ENCODE measurements at places on chromosomes 2 and 18. TPM values are rescaled to one million over a fixed set of nuclear protein-coding genes. Genes with fewer than 3 reads are reported as not detected.

MRO gene
- 0.55 TPM for total RNA-seq

- no peaks in the 10 kb centered on the region for H3K36me3 ChIP-seq
- no peak overlapping the region for H3K27ac ChIP-seq
- H3K27me3 ChIP-seq: peaks cover 72% of the 10 kb centered on the region
- DNase-seq: no peak
- H3K4me1 ChIP-seq: no peaks in the 10 kb centered on the region
Observed at GRCh38 chr18:25136416-25137196, 215.4 kb downstream of the ZNF521 start.

DNA sequence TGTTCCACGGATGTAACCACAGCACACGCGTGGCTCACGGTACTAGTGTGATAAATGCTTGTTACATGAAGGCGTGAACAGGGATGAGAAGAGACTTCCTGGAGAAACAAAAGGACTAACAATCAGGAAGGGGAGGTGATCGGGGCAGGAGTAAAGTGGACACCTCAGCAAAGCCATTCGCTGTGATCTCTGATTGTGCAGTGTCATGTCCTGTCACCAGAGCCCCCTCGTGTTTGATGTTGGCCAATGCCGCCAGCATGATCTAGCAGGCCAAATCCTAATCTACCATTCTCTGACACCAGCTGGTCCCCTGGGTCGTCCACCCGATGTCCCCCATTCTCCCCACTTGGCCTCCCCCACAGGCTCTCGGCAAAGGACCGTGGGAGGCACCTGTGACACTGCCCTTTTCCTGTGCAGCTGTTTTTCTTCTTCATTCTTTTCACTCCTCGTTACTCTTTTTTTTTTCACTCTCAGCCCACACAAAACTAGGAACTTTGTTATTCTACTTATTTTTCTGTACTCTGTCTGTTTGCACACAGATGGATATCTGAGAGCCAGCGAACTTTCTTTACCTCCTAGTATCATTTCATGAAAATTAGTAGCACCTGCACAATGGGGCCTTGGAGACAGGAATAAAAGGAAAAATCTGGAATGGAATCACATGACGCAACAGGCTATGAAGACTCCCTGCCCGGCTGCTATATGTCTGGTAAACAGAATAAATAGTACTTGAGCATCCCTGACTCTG lies 146.8 kb downstream of the TGIF1 start:
- peak overlapping the region; percentile 99 for H3K27ac ChIP-seq
- peak; percentile 44 for DNase-seq
- H3K4me1 ChIP-seq: peaks cover 50% of the 10 kb centered on the region
- H3K27me3 ChIP-seq: no peaks in the 10 kb centered on the region
- peak overlapping the region; percentile 40 for H3K4me3 ChIP-seq
- no peaks in the 10 kb centered on the region for H3K36me3 ChIP-seq

- no peak overlapping the region for H3K27ac ChIP-seq
- no peaks in the 10 kb centered on the region for H3K4me1 ChIP-seq
- H3K27me3 ChIP-seq: peaks cover 28% of the 10 kb centered on the region
- no peak for DNase-seq
- no peak overlapping the region for H3K4me3 ChIP-seq
Observed at GRCh38 chr18:63284827-63285733, 34.5 kb downstream of the BCL2 start.

GRCh38 chr18:23274638-23275482 lies 139.6 kb downstream of the CABLES1 start:
- peaks cover 2% of the 10 kb centered on the region for H3K4me1 ChIP-seq
- DNase-seq: no peak

PCARE gene
- not detected for total RNA-seq

GRCh38 chr2:134319596-134320254 lies 65.9 kb downstream of the MGAT5 start:
- no peak overlapping the region for H3K27ac ChIP-seq
- no peak overlapping the region for H3K4me3 ChIP-seq
- H3K36me3 ChIP-seq: 0 out of 2 replicates have a peak, but pooled peaks cover 3% of the 10 kb centered on the region
- DNase-seq: no peak
- no peaks in the 10 kb centered on the region for H3K27me3 ChIP-seq

GRCh38 chr18:50374753-50375391 lies at the start of gene SKA1:
Gene SKA1 (plus strand): TSS chr18:50375046. CDS start chr18:50375831, 785 bp downstream.
- peaks cover 18% of the 10 kb centered on the region for H3K4me1 ChIP-seq
- no peaks in the 10 kb centered on the region for H3K36me3 ChIP-seq
- no peak within 1 kb of the TSS for H3K27ac ChIP-seq
- peak; percentile 79 for DNase-seq
- no peaks in the 10 kb centered on the region for H3K27me3 ChIP-seq
- peak within 1 kb of the TSS; percentile 85 for H3K4me3 ChIP-seq

- DNase-seq: no peak
- H3K27me3 ChIP-seq: no peaks in the 10 kb centered on the region
- no peaks in the 10 kb centered on the region for H3K36me3 ChIP-seq
Observed at GRCh38 chr18:67109535-67109934, 407.0 kb downstream of the DSEL start.

CD8B gene
- not detected for total RNA-seq

GRCh38 chr2:178845566-178846457 lies 38.6 kb upstream of the TTN start:
- H3K27ac ChIP-seq: no peak overlapping the region
- H3K27me3 ChIP-seq: no peaks in the 10 kb centered on the region
- H3K4me3 ChIP-seq: no peak overlapping the region
- peaks cover 7% of the 10 kb centered on the region for H3K4me1 ChIP-seq
- no peaks in the 10 kb centered on the region for H3K36me3 ChIP-seq
- peak; percentile 17 for DNase-seq

DNA sequence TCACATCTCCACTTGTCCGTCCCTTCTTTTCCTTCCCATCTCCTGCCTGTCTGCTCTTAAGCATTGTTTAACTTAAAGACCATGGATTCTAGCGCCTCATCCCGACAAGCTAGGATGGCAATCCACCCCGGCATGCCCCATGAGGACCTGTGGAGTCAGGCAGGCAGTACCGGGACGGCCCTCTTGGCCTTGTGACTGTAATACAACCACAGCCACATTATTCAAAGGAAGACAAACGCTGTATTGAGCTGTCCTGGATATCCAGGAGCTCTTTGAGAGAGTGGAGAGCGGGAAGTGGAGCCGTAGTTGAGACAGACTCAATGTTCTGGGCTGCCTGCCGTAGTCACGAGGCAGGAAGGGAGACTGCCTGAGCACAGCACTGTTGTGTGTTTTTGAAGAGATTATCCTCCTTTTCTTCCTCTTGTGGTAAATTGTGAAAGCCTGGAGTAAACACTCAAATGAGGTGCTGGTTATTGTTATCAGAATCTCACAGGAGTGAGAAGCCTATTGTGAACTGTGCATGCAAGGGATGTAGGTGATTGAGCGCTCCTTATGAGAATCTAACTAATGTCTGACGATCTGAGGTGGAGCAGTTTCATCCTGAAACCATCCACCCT lies 929.8 kb upstream of the CNTNAP5 start:
- peaks cover 38% of the 10 kb centered on the region for H3K4me1 ChIP-seq
- no peak overlapping the region for H3K27ac ChIP-seq
- no peak for DNase-seq
- H3K36me3 ChIP-seq: no peaks in the 10 kb centered on the region
- H3K27me3 ChIP-seq: no peaks in the 10 kb centered on the region

DNA sequence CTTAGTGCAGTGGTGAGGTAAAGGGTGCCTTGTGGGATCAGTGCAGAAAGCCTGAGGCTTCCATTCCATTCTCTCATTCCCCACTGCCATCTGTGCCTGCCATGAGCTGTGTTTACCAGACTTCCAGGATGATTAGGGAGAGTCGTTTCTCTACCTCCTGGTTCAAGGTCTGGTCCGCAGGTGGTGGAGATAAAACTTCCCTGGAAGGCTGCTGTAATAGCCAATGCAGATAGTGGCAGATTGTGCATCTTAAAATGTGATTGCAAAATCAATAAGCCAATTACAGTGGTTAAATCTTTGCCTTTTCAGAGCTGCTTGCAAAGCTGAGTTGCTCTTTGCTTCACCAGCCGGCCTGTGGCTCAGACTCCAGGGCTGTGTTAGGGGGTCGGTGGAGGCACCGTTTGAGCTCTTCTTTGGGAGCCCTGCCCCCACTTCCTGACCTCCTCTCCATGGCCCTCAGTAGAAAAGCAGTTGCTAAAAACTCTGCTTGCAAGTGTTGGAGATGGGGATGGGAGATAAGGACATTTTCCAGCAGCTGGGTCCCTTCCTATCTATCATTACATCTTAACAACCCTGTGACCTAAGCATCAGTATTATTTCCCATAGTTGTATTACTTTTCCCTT lies 95.2 kb upstream of the HS6ST1 start:
- no peak overlapping the region for H3K27ac ChIP-seq
- no peaks in the 10 kb centered on the region for H3K36me3 ChIP-seq
- H3K4me1 ChIP-seq: peaks cover 4% of the 10 kb centered on the region
- no peaks in the 10 kb centered on the region for H3K27me3 ChIP-seq
- no peak for DNase-seq

DNA sequence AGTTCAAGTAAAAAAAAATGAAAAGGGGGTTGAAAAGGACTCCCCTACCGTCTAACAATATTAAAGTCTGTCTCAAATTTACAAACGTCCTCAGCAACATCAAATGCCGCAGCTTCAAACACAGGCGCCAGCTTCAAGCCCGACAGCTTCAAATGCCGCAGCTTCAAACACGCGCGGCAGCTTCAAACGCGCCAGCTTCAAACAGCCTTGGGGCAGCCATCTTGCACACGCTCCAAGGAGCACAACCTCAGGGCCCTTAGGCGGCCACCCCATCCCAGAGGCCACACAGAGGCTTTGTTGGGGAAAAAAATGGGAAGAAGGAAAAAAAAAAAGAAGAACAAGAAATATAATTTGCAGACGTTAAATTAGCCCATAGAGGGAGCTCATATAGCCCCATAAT lies 244.4 kb upstream of the VRK2 start:
- no peak overlapping the region for H3K4me3 ChIP-seq
- H3K36me3 ChIP-seq: no peaks in the 10 kb centered on the region
- no peaks in the 10 kb centered on the region for H3K4me1 ChIP-seq
- no peak overlapping the region for H3K27ac ChIP-seq

CAVIN2 gene
- total RNA-seq: 0.07 TPM

GRCh38 chr2:7523481-7524120 lies 606.4 kb downstream of the RNF144A start:
- H3K27me3 ChIP-seq: no peaks in the 10 kb centered on the region
- DNase-seq: peak; percentile 89
- H3K4me1 ChIP-seq: peaks cover 35% of the 10 kb centered on the region
- H3K27ac ChIP-seq: peak overlapping the region; percentile 96

GRCh38 chr2:138831154-138831553 lies 51.0 kb upstream of the NXPH2 start:
- no peak overlapping the region for H3K4me3 ChIP-seq
- H3K27ac ChIP-seq: peak overlapping the region; percentile 42
- DNase-seq: peak; percentile 40
- H3K36me3 ChIP-seq: no peaks in the 10 kb centered on the region
- peaks cover 36% of the 10 kb centered on the region for H3K4me1 ChIP-seq
- no peaks in the 10 kb centered on the region for H3K27me3 ChIP-seq

- no peak overlapping the region for H3K4me3 ChIP-seq
- H3K27ac ChIP-seq: no peak overlapping the region
- H3K27me3 ChIP-seq: peaks cover 29% of the 10 kb centered on the region
- H3K4me1 ChIP-seq: no peaks in the 10 kb centered on the region
Observed at GRCh38 chr2:57570961-57571360, 475.6 kb upstream of the VRK2 start.

HES6 gene
- total RNA-seq: 19.6 TPM

DNA sequence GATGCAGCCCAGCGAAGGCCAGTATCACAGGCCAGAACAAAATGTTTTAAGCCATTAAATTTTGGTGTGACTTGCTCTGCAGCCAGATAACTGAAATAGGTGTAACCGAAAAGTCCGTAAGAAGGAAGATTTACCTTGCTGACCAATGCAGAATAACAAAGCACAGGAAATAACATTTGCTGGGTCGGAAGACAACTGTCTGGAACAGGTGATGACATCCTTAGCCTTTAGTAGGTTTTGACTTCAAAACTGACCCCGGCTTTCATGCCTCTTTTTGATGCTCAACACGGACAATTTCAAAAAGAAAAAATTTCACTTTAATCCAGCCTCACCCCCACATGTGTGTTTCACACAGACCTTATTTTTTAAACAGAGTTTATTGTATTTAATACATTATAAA lies 93.7 kb downstream of the KCTD1 start:
- peaks cover 18% of the 10 kb centered on the region for H3K36me3 ChIP-seq
- H3K4me1 ChIP-seq: peaks cover 15% of the 10 kb centered on the region
- no peak for DNase-seq
- H3K27ac ChIP-seq: no peak overlapping the region

MAP3K20 gene
- total RNA-seq: 23.1 TPM

- H3K27ac ChIP-seq: no peak overlapping the region
- H3K27me3 ChIP-seq: no peaks in the 10 kb centered on the region
- H3K4me3 ChIP-seq: no peak overlapping the region
- no peaks in the 10 kb centered on the region for H3K36me3 ChIP-seq
- DNase-seq: no peak
Observed at GRCh38 chr2:10193851-10194820, 71.6 kb downstream of the RRM2 start.

DNA sequence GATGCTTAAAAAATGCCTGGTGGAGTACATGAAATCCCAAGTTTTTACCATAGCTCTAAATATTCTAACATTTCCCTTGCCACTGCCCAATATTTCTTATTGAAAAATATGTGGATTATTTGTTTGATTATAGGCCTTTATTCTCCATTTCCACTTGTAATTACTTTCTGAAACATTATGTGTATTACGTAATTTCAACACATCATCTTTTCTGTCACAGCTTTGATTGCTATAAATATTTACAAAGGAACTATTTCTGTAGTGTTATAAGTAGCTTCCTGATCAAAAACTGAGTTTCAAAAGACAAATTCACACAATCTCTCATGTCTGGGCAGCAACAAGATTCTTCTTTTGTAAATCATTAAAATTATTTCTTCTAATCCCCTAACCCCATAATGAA lies 859.6 kb upstream of the CRIM1 start:
- H3K36me3 ChIP-seq: no peaks in the 10 kb centered on the region
- H3K4me3 ChIP-seq: no peak overlapping the region

DNA sequence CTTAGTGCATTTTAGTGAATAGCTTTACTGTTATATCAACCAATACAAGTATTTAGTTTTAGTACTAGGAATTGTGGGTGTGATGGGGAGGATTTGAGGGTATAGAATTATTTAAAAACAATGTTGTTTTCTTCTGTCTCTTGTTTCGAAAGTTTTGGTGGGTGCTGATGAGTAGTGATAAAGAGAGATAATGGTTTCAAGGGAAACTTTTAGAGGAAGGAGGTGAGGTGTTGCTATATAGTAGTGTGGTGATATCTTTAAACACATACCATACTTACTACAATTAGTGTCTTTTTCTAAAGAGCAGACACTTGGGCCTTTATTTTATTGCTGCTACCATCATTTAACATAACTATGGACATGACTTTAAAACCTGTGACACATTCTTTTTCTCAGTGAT lies 10.5 kb downstream of the IMPACT start:
- no peaks in the 10 kb centered on the region for H3K4me1 ChIP-seq
- peaks cover 11% of the 10 kb centered on the region for H3K36me3 ChIP-seq

KIAA2012 gene
- total RNA-seq: not detected

GRCh38 chr18:46333431-46334135 lies 229.4 kb downstream of the HAUS1 start:
- peak; percentile 46 for DNase-seq
- H3K4me3 ChIP-seq: peak overlapping the region; percentile 68
- no peaks in the 10 kb centered on the region for H3K36me3 ChIP-seq

- H3K4me3 ChIP-seq: no peak overlapping the region
- H3K27ac ChIP-seq: no peak overlapping the region
- no peaks in the 10 kb centered on the region for H3K27me3 ChIP-seq
- DNase-seq: no peak
Observed at GRCh38 chr2:135590619-135591260, 59.5 kb downstream of the R3HDM1 start.

GRCh38 chr2:189050165-189050712 lies 76.1 kb downstream of the COL3A1 start:
- DNase-seq: no peak
- peaks cover 26% of the 10 kb centered on the region for H3K36me3 ChIP-seq
- no peak overlapping the region for H3K4me3 ChIP-seq
- no peaks in the 10 kb centered on the region for H3K4me1 ChIP-seq
- H3K27ac ChIP-seq: no peak overlapping the region
- H3K27me3 ChIP-seq: no peaks in the 10 kb centered on the region

SLC23A3 gene
- 1.7 TPM for total RNA-seq
